ENCODE measurements at places on chromosomes 2 and 18.

GRCh38 chr18:65792456-65793074, 41.8 kb downstream of the CDH7 start:
- no peak for DNase-seq

- no peak for DNase-seq
These were observed 42.0 kb downstream of the CTNNA2 start for GRCh38 chr2:79554899-79555298.

DNA sequence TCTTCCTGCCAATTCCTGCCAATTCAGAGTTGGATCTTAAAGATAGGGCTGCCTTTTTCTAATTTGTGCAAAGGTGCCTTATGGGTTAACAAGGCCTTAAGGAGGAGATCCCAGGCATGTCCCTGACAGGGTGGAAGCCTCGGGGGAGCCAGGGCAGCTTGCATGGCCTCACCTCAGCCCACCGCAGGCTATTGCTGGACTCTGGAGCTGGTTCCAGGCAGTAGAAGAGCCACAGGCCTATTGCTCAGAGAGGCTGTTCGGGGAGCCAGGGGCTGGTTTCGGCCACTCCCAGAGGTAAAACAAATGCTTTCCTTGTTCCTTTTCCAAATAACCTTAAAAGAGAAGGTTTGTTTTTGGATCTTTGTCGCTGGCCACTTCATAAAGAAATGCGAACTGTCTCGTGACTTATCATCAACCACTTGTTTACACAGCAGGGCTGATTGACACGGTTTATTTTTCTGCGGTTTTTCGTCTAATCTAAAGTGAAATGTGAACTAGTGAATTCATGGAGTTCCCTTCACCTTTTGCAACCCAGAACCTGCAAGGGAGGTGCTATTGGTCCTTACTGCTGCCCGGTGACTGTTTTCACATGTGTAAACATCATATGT, 108.6 kb downstream of the APOB start:
- DNase-seq = no peak

DNA sequence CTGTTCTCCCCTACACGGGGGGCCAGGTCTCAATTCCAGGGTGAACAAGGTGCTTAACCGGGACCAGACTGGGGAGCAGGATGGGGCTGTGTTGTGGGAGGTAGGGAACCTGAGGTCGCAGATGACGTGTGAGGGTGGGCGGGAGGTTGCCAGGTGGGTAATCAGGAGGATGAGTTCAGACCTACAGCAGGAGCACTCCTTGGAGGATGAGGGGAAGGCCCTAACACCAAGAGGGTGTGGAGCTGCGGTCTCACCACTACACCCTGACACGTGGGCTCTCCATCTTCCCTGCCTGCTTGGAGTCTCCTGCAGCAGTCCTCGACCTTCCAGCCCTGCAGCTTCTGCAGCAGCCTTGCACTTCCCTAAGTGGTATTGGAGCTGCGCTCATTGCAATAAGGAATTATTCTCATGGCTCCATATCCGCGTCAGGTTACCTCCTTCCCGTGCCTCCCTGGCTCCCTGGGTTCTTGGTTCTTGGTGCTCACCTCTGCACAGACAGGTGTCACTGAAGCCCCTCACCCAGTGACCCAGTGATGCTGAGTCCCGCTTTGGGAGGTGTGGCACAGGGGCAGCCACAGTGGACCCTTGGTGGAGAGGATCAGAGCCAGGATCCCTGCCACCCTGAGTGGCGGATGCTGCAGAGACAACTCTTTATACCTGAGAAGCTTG, 15.5 kb downstream of the SH3BP4 start:
- no peak for DNase-seq

- no peak for DNase-seq
These were observed 339.6 kb upstream of the LRATD1 start for GRCh38 chr2:14292964-14293363.

DNA sequence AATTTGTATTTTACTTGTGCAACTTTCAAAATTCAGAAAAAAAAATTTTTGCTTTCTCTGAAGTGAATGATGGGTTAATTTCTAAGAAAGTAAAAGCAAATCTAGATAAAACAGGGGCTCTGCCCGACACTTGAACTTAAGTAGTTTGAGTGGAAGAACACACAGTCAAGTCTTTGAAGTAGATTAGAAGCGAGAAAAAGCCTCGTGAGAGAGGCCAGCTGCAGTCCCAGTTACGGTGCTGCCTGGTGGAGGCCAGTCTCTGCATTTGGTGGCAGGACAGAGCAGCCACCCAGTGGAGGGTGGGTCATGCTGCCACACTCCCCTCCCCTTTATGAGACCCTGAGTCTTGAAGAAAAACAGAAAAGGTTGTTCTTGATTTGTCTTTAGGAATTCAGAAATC, 81.8 kb downstream of the INPP5D start:
- DNase-seq = peak; percentile 14

GRCh38 chr2:69099541-69099940, 86.6 kb downstream of the ANTXR1 start:
- no peak for DNase-seq

- no peak for DNase-seq
These were observed 54.4 kb downstream of the PDE11A start for GRCh38 chr2:178018141-178018540.

DNA sequence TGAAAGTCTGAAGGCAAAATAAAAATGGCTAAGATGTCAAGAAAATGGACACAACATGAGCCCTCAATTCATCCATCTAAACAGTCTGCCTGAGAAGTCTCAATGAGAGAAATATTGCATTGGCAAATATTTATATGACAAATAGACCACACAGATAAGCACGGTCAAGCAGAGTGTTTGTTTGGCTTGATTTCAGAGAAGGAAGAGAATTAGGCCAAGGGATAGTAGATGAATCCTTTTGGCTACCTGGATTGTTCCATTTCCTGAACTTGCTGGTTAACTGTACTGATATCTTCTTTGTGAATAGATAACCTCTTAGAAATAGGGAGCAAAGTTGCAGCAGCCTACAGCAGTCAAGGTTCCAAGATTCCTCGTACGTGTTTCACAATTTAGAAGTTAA, 129.6 kb downstream of the RBMS1 start:
- no peak for DNase-seq

DNA sequence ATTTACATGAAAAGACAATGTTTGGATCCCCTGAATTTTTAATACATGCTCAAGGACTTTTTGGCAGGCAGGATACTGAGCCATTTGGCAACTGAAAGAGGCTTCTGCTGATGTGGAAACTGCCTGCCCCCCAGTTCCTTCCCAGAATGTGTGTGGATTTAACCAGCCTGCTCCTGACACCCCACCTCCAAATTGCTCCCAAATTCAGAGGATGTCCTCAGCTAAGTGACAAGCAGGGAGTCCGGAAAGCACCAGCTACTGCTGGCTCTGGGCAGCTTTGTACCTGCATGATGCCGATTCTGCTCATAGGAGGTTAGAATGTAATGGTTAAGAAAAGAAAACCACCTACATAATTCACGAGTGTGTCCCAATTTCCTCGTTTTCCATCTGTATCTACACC, 197.5 kb downstream of the CDH20 start:
- DNase-seq = no peak

- DNase-seq = no peak
These were observed 103.5 kb downstream of the UPP2 start for GRCh38 chr2:158205215-158205614.

- no peak for DNase-seq
These were observed 35.2 kb downstream of the LRP1B start for GRCh38 chr2:142095647-142096046.

GRCh38 chr2:101479328-101479727, 4.4 kb upstream of the RFX8 start:
- DNase-seq = no peak

GRCh38 chr2:1739322-1739957, 4.9 kb downstream of the PXDN start:
- no peak for DNase-seq

DNA sequence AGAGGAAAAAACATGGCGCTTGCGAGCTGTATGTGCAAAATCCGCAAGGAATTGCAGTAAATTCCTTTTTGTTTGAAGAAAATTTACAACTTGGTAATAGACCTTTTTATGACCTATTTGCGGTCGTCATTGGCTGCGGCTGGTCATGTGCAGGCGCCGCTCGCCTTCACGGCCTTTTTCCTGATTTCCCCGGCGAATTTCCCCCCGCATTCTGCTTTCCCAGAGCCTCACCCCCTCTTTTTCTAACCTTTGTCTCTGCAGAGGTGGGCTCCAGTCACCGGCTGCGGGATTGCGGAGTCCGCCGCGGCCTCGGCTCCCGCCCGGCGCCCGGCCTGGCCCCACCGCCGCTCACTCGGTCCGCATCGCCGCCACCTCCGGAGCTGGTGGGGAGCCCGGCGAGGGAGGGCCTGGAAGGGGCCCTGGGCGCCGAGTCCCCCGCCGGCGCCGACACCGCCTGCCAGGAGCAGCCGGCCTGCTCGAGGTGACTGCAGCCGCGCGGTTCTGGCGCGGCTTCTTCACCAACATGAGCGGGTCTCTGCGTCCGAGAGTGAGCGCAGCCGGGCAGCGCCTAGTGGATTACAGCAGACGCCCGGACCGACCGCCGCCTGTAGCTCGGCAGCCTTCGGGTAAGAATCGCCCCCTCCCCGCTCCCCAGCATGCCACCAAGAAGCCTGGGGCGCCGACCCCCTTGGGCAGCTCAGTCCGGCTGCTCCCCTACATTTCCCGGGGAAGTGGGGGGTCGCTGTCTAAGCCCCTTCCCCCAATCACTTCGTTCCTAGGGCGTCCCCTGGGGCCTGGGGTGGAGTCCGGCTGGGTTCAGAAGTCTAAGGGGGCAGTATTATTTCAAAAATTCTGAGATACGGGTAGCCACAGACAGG, 7.1 kb downstream of the HOXD8 start:
- no peak for DNase-seq

DNA sequence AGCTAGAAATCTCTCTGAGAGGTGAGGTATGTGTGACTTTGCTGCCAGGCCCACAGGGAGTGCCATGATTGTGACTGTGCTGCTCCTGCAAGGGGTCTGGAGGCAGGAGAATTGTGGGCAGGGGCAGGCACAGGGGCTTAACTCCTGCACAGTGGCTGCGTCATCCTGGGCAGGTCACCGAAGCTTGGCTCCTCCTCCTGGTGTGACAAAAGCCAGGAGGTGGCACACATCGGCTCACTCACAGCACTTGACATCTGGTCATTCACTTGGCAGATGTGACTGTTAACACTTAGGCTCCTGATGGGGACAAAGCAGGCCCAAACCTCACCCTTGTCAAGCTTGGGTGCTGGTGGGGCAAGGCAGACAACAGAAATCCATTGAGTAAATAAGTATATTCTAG, 36.4 kb upstream of the GLI2 start:
- DNase-seq = no peak

GRCh38 chr18:30684825-30685481, 357.6 kb downstream of the DSC3 start:
- DNase-seq = no peak

GRCh38 chr2:152475982-152476381, 141.0 kb downstream of the FMNL2 start:
- no peak for DNase-seq

GRCh38 chr2:147430408-147430807, 414.4 kb upstream of the ACVR2A start:
- DNase-seq = no peak

DNA sequence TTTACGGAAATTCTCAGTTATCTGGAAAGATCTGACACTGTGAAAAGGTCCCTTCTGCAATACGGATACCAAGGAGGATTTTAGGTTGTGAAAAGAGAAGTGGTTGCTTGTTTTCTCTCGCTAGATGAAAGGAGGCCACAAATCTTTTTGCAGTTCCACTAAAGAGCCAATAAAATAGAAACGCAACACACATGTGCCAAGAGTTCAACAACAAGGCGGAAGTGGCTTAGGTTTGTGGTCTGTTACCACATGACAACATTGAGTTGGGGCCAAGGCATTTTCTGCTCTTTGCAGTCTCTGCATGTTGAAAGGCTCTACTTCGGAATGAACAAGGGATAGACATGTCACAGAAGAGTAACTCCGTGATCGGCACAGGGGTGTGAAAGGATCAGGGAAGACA, 115.7 kb upstream of the OSR1 start:
- peak; percentile 28 for DNase-seq

DNA sequence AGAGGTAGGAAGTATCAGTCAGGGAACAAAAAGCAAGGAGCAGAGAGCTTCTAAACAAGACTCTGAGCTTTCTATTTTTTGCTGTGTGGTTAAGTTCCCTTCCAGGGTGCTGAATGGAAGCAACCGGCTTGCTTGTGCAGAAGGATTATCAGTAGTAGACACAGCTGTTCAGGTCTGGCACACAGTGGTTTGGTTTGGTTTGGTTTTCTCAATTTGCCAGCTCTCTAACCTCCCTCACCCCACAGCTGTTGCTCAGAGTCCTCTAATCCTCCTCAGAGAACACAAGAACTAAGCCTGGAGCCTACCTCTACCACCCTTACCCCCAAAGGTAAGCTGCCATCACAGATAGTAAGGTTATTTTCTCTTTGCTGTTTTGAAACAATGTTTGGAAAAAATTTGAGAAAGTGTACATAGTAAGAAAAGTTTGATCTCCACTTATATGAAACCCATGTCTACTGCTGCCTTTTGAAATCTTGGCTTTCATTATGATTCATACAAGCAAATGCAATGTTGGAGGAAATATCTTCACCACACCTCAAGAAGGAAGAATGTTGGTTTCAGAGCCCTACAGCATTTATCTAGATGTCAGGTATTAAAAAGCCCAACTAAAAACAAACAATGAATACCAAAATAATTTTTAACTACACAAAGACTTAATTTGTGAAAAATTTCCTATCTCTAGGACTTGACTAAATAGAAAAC, 255.3 kb downstream of the NR4A2 start:
- no peak for DNase-seq

DNA sequence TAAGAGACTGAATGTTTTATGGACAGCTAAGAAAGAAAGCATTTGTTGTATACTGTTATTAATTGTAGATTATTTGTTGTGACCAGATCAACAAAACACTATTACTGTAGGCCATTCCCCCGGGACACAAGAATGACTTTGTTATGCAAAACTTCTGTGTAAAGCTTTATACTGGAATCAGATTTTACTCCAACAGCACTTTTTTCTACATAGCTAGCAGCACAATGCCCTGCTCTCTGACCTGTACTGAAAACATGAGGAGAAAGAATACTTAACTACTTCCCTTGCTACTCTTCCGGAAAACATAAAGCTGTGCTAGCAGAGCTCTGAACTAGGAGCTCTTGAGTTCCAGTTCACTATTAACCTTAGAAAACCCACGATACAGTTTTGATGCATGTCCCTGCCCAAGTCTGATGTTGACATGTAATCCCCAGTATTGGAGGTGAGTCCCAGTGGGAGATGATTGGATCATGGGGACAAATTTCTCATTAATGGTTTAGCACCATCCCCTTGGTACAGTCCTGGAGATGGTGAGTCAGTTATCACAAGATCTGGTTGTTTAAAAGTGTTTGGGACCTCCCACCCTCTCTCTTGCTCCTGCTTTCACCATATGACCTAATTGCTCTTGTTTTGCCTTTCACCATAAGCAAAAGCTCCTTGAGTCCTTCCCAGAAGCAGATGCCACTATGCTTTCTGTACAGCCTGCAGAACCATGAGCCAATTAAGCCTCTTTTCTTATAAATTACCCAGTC, 601.1 kb upstream of the PIK3C3 start:
- no peak for DNase-seq
